Mammary epithelial cell (primary cell): ENCODE measurements at places on chromosomes 2 and 18. TPM values are rescaled to one million over a fixed set of nuclear protein-coding genes. Genes with fewer than 3 reads are reported as not detected.

GRCh38 chr2:33323957-33324356, 152.5 kb upstream of the RASGRP3 start:
- DNase-seq: no peak

- peak; percentile 32 for DNase-seq
Observed at GRCh38 chr18:45357686-45358470, 257.4 kb upstream of the SLC14A2 start.

DPYSL5 gene
- total RNA-seq: not detected

THOC1 gene
- 33.2 and 42.2 TPM in 2 replicates for total RNA-seq

HTR2B gene
- 0.17 TPM for total RNA-seq

COL6A3 gene
- 0.05 and 0.14 TPM in 2 replicates for total RNA-seq
